ENCODE measurements at places on chromosomes 2 and 18. TPM values are rescaled to one million over a fixed set of nuclear protein-coding genes. Genes with fewer than 3 reads are reported as not detected.

- no peak for DNase-seq
These were observed 98.2 kb upstream of the FZD5 start for GRCh38 chr2:207867905-207868304.

DNA sequence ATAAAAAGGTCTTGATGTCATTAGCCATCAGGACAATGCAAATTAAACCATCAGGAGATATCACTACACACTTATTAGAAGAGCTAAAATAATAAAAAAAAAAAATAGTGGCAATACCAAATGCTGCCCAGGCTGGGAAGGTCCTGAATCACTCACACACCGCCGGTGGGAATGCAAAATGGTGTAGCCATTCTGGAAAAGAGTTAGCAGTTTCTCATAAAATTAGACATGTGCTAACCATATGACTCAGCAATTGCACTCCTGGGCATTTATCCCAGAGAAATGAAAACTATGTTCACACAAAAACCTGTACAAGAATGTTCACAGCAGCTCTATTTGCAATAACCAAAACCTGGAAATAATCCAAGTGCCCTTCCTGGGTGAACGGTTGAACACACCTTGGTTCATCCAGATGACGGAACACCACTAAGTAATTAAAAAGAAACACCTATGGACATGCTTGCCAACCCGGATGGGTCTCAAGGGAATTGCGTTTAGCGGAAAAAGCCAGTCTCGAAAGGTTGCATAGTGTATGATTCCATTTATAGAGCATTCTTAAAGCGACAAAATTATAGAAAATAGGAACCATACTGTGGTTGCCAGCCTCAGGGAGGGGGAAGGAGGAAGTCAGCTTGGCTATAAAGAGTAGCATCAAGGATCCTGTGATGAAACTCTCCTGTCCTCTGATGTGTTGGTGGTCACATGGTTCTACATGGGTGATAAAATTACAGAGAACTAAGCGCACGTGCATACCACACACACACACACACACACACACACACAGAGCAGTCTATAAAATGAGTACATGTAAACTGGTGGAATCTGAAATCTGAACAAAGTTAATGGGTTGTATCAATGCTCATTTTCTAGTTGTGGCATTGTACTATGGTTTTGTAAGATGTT lies 4.6 kb downstream of the MBP start:
- DNase-seq: no peak

DNA sequence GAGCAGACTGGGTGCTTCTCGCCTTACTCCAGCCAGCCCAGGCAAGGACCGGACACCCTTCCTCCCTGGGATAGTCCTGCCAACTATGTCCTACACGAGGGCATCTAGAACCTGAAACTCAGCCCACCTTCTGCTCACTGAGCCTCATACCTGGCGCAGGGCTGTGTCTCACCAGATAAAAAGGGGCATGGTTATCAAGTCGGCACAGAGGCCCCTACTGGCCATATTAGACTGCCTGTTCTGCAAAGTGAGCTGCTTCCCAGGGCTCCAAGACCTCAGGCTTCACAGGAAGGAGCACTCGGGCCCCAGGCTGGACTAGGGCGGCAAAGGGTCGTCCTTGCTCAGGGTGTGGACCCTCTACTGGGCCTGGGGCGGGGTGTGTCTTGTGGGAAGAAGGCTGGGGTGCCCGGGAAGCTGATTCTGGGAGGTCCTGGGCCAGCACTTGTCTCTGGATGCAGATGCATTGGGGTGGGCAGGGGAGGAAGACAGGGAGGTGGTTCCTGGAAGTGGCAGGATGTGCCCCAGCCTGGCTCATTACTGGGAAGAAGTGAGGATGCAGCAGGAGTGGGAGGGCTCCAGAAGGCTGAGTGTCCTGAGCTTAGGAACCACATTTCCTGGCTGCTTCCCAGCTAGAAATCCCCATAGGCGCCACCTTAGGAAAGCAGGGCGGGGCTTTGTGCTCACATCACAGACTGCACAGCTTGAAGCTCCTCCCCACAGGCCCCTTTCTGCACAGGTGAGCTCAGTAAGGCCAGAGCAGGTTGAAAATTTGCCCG lies 19.6 kb downstream of the EHD3 start:
- DNase-seq: no peak

GRCh38 chr2:199743415-199744120 lies 107.4 kb downstream of the FTCDNL1 start:
- DNase-seq: no peak

DNA sequence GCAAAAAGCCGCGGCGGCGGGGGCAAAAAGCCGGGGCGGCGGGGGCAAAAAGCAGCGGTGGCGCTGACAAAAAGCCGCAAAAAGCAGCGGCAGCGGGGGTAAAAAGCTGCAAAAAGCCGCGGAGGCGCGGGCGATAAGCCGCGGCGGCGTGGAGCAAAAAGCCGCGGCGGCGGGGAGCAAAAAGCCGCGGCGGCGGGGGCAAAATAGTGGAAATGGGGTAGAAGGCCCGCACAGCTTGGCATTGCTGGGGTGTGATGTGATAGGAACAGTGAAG lies 450.1 kb downstream of the ANKRD30B start:
- DNase-seq: no peak

DNA sequence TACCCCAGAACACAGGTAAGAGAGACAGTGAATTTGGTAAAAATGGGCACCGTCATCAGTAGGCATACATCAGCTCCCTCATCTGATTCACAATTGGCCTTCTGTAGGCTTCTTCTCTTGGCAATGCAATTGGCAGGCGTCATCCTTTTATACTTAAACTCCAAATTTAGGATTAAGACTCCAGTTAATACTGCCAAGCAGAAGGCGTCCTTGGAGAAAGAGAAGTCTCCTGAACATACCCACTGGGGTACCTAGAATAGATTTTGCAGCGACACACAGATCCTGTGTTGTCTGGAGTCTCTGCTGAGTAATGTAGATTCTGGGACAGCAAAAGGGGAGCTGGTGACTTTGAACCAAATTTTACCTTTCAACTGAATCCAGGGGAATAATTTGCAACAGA lies 592 bp upstream of the METAP1D start:
- no peak for DNase-seq

DNA sequence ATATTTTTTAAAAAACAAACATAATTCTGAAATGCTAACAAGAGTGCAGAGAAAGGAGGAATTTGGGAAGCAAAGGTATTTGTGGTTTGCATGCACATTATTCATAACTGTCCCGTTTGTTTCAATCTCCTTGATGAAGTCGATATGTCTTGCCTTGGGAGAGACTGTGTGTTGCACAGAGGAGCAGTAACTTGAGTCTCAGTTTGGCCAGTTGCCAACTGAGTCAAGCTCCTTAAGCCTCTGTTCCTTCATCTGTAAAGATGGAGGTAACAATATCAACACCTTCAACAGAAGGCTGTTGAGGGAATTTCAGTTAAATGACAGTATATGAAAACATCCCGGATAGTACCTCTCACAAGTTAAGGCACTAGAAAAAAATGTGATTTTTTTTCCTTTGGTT lies 226.2 kb downstream of the ASXL3 start:
- no peak for DNase-seq

GRCh38 chr2:35251156-35251555 lies 1104.4 kb upstream of the CRIM1 start:
- DNase-seq: no peak

DNA sequence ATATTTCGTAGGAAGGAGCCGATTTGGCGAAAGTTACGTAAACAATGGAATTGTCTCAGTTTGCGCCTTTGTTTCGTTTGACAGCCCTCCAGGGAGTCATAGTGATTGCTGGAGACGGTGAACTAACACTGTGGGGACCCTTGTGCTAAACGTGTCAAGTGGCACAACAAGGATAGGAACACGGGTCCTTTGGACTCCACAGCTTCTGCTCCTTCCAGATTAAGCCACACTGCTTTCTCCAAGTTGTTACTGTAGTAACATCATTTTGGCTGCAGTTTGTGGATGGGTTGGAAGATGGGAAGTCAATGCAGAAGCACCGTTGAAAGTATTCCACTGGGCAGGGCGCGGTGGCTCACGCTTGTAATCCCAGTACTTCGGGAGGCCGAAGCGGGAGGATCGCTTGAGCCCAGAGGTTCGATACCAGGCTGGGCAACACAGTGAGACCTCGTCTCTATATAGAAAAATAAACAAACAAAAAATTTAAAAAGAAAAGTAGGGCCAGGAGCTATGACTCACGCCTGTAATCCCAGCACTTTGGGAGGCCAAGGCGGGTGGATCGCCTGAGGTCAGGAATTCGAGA lies 636 bp upstream of the IMMT start:
- no peak for DNase-seq

GRCh38 chr18:59911600-59911999 lies 11.8 kb downstream of the PMAIP1 start:
- no peak for DNase-seq

DNA sequence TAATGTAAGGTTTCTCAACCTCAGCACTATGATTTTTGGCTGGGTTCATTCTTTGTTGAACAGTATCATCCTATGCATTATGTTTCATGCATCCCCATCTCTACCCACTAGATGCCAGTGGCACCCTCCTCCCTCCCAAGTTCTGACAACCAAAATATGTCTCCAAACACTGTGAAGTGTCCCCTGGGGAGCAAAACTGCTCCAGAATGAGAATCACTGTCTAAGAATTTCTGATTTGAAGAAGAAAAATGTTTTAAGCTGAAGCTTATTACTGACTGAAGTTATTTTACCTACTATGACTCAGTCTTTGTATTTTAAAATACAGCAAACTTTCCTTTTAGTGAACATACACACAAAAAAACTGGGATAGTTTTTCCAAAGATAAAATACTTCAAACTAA lies 3.4 kb downstream of the THADA start:
- DNase-seq: no peak

- DNase-seq: no peak
These were observed 71.3 kb upstream of the NRXN1 start for GRCh38 chr2:51103205-51103604.

DNA sequence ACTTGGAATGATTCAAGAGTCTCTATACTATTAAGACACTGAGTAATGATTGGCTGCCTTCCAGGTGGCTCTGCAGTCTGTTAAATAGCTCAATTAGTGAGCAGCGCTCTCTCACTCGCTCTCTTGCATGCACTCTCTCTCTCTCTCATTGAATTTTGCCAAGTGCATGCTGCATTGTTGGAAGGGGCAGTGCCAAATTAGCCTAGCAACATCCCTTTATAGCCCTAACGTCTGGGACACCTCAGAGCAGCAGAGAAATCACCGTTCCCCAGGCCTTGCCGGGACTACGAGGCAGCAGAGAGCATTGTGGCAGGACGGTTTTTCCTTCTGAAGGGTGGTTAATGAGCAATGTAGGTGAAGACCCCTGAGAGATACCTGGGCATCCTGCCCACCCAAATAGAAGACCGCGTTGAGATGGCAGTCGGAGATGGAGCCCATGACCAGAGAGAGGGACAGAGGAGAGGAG lies 447.6 kb upstream of the POU3F3 start:
- DNase-seq: no peak

GRCh38 chr2:69483696-69484095 lies 46.5 kb upstream of the NFU1 start:
- no peak for DNase-seq

GRCh38 chr2:88059979-88060906 lies 4.7 kb upstream of the KRCC1 start:
- no peak for DNase-seq

- DNase-seq: no peak
These were observed 2.0 kb downstream of the XPO1 start for GRCh38 chr2:61536180-61536571.

- DNase-seq: no peak
These were observed 116.5 kb upstream of the FOSL2 start for GRCh38 chr2:28276076-28276618.

DNA sequence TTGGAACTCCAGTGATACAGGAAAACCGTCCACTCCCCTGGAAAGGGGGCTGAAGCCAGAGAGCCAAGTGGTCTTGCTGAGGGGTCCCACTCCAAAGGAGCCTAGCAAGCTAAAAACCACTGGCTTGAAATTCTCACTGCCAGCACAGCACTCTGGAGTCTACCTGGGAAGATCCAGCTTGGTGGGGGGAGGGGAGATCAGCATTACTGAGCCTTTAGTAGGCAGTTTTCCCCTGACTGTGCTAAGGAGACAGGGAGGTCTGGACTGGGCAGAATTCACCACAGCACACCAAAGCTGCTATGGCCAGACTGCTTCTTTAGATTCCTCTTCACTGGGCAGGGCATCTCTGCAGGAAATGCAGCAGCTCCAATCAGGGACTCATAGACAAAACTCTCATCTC lies 510.7 kb upstream of the LRRTM1 start:
- no peak for DNase-seq

DNA sequence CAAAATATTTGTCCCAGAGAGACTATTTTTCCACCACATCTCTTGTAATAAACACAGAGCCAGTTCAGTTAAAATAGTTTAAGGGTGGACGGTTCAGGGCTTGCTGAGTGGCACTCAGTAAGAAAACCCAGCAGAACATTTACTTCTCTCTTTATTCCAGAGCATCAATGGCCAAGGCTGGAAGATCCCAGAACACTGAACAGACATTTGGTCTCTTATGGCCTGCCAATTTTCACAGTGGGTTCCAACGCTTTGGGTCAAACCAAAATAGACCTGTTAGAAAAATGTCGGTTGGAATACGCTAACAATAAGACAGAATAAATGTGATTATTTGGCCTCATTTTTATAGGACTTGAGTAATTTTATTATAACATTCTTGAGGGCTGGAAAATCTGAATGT lies 580.3 kb upstream of the TMEFF2 start:
- no peak for DNase-seq

GRCh38 chr2:32262105-32262504 lies 2.6 kb downstream of the NLRC4 start:
- no peak for DNase-seq

GRCh38 chr2:88919087-88919738 lies 227.7 kb downstream of the RPIA start:
- no peak for DNase-seq

GRCh38 chr18:37514953-37515352 lies 50.6 kb downstream of the CELF4 start:
- no peak for DNase-seq

GRCh38 chr2:177525351-177525924 lies 132.9 kb downstream of the AGPS start:
- no peak for DNase-seq

DNA sequence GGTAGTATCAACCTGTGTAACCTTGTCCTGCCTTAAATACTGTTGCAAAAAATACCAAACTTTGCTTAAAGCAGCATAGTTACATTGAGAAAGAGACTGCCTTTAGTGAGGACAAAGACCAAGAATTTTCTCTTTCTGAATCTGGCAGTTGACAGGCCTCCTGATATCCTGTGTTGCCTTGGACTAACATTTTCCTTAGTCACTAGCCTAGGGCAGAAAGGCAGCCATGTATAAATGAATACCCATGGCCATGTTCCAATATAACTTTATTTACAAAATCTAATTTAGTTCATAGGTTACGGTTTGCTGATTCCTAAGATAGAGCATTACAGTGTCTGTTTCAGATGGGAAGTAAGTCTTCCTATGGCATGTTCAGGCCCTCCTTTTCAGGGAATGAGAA lies 895.4 kb downstream of the CNTNAP5 start:
- no peak for DNase-seq

The SERPINB3 gene
- total RNA-seq: not detected

The TXNDC2 gene
- total RNA-seq: 0.22 TPM

The CABYR gene
- total RNA-seq: 3.1 TPM

The ELAC1 gene
- total RNA-seq: 6.2 TPM

The TMEM247 gene
- not detected for total RNA-seq

The LAMA3 gene
- total RNA-seq: 19.6 TPM

The RGPD8 gene
- total RNA-seq: 21.6 TPM

The PRSS56 gene
- total RNA-seq: not detected

The VWA3B gene
- total RNA-seq: not detected

Data from mesenteric fat pad (tissue), 1 donor.